Cerebellar nuclear complex (tissue), 1 donor: ENCODE measurements at places on chromosomes 12 and 14.

GRCh38 chr14:50061664-50062437, 54.5 kb downstream of the VCPKMT start:
- DNase-seq: no peak

DNA sequence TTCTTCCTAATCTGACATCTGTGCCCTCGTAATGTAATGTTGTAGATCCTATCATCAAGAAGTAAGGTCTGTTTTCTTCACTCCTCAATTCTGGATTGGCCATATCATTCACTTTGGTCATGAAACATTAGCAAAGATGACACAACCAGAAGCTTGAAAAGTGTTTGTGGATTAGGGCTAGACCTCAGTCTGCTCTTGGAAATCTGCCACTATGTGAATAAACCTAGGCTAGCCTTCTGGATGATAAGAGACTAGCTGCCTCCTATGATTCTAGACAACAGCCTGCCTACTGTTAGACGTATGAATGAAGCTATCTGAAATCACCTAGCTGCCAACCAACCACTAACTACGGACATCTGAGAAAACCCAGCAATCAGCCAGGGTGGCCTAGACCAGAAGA, 38.7 kb upstream of the LYZ start:
- no peak for DNase-seq

GRCh38 chr12:2998789-2999264, 39.6 kb downstream of the TEAD4 start:
- no peak for DNase-seq

DNA sequence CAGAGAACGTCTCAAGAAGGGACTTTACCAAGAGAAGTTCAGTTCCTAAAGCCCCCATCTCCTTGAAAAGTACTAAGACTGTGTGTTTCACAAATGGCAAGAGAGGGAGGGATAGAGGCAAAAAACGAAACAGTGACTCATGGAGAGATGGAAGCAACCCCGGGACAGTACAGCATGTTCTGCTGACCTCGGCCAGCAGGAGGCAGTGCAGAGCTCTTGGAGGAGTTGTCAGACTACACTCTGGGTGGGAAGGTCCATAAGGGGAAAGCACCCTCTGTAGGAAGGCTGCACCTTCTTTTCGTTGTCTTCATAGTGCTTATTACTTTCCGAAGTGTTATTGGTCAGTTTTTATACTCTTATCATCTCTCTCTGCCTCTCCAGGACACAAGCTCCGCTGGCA, 525.2 kb upstream of the CCDC196 start:
- no peak for DNase-seq

- DNase-seq: no peak
Observed at GRCh38 chr14:70097576-70098249, 91.0 kb downstream of the SLC8A3 start.

GRCh38 chr12:104175726-104176247, 37.8 kb upstream of the NFYB start:
- DNase-seq: no peak

GRCh38 chr12:58176296-58176869, 235.0 kb downstream of the ATP23 start:
- DNase-seq: no peak

DNA sequence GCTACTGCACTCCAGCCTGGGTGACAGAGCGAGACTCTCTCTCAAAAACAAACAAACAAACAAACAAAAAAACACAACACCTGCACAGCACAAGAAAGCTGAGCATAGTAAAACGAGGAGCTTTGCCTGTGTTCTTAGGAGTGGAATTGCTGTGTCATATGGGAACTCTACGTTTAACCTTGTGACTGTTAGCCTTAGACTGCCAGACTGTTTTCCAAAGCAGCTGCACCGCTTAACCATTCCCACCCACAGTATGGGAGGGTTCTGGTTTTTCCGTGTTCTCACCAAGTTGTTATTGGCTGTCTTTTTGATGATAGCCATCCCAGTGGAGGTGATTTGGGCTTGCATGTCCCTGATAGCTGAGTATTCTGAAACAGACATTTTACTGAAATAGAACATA, 9.2 kb downstream of the WNT5B start:
- no peak for DNase-seq

DNA sequence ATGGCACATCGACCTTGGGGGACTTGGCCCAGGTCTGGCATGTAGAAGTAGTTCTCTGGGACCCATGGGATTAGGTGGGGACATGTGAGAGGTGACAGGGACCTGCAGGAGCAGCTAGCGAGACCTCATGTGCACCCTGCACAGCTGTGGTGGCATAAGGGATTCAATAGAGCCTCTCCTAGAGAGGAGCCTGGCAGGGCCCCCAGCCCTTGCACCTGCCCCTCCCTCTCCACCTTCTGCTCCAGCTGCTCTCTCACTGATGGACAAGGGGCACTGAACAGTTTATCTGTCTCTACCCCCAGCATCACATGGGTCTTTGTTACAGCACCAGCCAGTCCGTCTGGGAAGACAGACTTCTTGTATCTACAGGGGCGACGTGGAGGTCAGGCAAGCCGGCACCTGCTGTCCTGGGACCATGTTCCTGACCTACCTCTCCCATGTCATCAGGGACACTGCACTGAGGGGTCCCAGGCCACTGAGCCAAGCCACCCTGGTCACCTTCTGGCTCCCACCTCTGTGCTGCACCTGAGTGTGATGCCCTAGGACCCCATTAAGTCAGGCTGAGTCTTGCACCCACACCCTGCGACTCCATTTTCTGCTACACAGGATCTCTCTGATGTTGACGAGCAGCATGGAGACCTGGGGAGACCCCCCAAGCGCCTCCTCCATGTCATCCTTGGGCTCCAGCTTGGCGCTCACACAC, 32.6 kb downstream of the DDX11 start:
- no peak for DNase-seq
